ENCODE measurements at places on chromosomes 6 and 20.

DNA sequence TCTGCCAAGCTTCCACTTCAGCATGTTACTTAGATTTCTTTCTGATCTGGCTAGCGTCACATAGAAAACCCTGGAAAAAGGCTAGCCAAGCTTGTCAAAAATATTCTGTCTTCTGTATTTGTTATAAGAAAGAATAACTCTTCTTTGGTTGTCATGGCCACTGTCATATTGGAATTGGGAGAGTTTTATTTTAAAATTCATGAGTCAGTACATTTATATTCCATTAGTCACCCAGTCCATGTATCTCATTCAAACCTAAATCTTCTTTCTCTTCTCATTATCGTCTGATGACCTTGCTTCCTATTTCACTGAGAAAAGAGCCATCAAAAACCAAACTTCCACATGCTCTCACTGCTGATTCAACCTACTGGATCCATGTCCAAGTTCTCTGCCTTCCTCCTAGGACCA is 65.7 kb downstream of the EPM2A start:
- DNase-seq = peak; percentile 74

DNA sequence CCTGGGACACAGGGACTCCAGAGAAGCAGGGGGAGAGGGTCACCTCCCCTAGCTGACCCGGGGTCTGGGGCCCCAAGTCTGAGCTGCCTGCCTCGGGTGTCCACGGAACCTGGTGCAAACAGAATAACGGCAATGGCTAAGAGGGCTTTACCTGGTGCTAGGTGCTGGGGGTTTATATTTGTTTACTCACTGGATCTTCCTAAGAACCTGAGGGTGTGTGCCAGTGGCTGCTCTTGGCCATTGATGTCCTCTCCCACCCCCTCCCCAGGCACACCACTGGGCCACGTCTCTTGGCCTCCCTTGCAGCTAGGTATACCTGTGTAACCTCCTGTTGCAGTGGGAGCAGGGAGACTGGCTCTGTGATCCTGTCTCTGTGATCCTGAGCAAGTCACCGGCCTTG is 157.9 kb upstream of the MLN start:
- DNase-seq = no peak

DNA sequence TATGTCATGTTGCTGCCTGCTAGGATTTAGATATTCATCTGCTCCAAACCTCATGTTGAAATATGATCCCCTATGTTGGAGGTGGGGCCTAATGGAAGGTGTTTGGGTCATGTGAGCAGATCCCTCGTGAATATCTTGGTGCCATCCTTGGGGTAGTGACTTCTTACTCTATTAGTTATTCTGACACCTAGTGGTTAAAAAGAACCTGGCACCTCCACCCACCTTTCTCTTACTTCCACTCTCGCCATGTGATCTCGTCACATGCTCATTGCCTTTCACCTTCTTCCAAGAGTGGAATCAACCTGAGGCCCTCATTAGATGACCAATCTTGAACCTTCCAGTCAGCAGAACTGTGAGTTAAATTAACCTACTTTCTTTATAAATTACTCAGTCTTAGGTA is 549.4 kb upstream of the SYNCRIP start:
- DNase-seq = no peak

DNA sequence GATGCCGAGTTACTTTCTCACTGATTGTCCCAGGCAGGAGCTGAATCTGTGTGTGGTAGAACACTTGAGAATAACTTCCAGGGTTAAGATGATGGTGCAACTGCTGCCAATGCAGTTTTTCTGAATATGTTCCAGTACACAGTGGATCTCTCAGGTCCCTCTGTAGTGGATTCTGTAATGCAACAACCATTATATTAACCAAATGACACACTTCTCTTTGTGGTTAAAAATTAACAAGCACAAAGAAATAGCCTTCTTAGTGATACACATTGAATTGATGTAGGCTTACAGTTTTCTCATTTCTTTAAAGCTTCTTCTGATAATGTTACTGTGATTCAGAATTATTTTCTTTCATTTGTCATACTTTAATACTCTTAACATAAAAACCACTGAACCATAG is 383.8 kb downstream of the ADGRB3 start:
- DNase-seq = no peak

DNA sequence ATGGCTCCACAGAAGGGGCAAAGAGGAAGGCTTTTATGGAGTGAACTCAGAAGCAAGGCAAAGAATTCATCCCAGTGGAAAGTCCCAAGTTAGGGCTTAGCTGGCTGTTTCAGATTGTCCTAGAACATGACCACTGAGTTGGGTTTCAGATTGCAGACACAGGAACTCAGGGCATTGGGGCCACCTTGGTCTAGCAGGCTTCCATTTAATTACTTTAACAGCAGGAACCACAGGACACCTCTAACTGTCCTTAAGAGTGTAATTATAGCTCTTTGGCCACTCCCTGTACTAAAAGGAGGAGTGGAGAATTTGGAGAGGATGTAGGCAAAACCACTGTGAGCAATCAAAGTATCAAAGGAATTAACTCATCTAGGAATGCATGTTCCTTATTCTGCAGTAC is 150.6 kb upstream of the AGPAT4 start:
- no peak for DNase-seq

DNA sequence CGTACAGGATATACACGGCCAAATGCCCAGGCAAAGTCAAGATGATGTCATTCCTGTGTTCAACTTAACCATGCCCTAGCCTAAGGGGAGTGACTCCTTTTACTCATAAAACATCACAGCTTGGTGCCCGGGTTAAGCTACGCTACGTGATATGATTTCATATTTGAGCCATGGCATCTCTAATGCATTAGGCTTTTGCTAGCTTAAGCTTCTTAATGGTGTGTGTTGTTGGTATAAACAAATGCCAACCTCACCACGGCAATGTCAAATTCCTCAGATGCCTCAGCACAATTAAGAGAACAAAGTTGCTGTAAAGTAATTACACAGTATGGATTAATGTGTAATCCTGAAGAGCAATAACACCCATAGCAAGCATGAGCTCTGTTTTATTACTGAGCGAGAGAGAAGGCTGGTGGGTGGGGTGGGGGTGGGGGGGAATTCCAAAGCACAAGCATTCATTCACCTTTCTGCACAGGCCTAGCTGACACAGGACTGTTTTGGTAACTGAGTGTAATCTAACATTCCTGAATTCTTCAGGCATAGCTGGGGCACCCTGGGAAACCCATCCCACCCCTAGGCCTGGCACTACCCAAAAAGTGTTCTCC is 44.7 kb upstream of the CNKSR3 start:
- peak; percentile 10 for DNase-seq

DNA sequence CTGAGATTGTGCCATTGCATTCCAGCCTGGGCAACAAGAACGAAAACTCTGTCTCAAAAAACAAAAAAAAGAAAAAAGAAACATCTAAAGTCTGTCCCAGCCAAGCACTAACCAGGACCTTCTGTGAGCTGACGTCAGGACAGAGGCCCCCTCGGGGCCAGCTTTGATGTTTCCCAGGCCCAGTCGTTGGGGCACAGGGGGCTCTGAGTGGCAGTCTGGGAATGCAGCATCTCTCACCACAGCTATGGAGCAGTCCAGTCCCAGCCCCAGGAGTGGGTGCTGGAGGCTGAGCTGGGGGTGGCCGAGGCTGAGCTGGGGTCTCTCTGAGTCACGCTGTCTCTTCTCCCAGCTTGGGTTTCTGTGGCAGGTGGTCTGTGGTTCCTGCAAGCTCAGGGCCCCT is 46.0 kb upstream of the SRF start:
- peak; percentile 94 for DNase-seq

- DNase-seq = no peak
These were observed 12.9 kb downstream of the CCDC170 start for GRCh38 chr6:151506761-151507160.

DNA sequence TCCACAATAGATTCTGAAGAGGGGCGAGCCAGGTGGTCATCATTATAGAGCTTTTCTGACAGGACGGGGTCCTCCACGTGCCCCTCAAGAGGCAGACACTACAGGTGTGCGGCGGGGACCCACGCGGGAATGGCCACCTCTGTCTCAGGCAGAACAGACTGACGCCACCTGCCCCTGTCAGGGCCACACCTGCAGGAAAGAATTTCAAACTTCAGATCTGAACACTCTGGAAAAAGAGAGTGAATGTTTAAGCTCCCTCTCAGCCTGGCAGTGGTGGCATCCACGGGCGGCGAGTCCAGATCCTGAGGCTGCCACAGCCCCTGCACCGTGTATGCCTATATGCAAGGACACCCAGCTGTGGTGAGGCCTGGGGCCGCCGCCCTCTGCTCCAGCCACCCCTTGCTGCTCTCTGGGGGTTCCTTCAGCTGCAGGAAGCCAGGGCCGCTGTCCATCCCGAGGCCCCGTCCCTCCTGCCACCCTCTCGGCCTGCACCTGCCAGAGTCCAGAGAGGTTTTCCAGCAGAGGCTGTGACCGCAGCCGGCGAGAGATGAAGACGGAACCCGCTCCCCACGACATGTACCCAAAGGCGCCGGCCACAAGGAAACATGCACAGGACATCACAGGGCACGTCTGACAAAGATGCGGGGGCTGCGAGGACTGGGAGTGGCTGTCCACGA is 234.9 kb downstream of the ERMARD start:
- no peak for DNase-seq

DNA sequence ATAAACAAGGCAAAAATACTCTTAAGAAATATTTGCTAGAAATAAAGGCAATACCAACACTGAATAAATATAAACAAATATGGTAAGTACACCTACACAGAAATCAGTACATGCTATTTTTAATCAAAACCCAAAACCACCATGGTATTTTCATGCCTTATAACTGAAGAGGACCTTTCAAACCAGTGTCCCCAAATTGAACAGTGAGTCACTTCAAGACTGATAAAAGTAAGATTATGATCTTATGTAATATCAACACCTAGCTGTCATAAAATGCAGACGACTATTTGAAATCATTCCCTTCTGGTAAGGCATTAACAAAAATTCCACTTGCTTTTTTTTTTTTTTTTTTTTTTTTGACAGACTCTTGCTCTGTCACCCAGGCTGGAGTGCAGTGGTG is 156.8 kb upstream of the RUNX2 start:
- DNase-seq = no peak

DNA sequence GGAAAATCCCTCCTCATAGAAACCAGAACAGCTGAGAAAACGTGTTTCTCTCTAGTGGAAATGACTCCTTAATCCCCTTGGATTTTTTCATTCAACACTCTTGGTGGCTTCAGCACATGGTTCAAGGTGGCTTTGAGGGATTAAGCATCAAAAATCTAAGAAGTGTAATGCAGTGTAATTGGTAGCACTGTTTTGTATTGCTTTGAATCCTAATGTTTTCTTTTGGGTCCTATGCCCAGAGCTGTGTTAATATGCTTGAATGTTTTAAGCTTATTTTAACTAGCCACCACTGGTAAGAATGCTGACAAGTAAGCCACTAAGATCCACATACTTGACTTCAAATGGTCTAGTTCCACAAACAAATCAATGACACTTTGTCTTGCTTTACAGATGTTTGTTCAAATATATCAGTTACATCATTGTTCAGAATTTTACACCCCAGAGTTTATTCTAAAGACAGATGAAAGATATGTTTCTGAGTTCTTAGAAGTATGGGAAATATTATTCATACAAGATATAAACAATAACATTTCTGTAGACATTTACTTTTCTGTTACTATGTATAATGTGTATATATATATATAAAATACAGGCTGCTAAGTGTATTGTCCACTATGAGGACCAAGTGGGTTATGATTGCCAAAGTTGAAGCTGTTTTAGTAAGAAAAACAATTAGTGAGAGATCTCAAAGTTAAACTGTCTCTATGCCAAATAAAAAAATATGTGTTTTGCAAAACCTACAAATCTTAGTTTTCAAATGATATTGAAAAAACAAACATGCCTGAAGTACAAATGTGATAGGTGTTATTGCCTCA is 220.8 kb downstream of the OGFRL1 start:
- DNase-seq = peak; percentile 9

DNA sequence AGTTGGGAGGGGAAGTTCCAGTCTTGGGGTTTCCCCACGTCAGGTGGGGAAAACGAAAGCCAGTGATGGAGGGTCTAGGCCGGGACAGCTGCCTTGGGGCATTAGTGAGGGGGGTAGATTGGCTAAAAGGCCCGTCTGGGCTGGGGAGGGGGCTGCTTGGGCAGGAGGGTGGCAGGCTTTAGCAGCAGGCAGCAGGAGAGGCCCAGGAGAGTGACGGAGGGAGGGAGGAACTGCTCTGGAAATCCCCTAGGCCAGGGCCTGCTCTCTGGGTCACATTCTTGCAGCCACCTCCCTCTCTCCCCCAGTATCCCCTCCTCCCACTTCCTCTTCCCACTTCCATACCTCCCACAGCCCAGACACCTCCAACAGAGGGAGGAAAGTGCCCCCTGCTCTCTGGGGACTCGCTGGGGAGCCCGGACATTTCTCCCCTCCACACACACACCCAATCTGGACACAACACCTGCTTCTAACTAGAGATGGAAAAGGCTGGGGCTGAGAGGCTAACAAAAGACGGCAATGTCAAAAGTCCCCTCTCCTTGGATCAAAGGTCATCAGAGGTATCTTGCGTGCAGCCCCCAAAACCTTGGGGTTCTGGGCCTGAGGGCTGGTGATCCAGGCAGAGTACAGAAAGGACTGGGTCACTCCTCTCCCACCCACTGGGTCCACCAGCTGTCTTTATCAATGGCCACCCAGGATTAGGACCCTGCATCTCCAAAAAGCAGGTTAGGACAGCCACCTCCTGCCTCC is 1.8 kb downstream of the NFKBIE start:
- no peak for DNase-seq

GRCh38 chr6:4388675-4389074 is 253.3 kb upstream of the ECI2 start:
- no peak for DNase-seq

DNA sequence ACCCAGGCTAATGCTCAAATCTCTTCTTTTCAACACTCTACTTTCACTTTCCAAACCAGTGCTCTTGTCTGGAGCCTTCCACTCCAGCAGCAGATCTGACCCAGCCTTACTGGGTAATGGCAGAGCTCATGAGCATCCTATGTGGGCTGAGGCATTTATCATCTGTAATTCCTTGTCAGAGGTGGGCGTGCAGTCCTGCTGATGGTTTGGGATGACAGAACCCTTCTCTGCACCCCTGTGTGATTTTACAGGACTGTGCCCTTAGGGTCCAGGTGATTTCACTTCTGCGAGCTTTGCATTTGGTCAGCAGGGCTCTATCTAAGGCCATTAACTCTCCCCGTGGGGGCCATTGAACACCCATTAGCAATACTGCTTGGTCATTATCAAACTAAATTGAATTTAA is 55.4 kb downstream of the LAMA4 start:
- no peak for DNase-seq

- peak; percentile 90 for DNase-seq
These were observed 5.9 kb downstream of the NHSL1 start for GRCh38 chr6:138493413-138493812.

- no peak for DNase-seq
These were observed 52.0 kb upstream of the SMOC2 start for GRCh38 chr6:168388641-168389633.

- DNase-seq = no peak
These were observed 39.9 kb upstream of the ZNF831 start for GRCh38 chr20:59123678-59124255.

- no peak for DNase-seq
These were observed 14.0 kb downstream of the CDH26 start for GRCh38 chr20:59972037-59972801.
